ENCODE measurements at places on chromosomes 3 and 15.

DNA sequence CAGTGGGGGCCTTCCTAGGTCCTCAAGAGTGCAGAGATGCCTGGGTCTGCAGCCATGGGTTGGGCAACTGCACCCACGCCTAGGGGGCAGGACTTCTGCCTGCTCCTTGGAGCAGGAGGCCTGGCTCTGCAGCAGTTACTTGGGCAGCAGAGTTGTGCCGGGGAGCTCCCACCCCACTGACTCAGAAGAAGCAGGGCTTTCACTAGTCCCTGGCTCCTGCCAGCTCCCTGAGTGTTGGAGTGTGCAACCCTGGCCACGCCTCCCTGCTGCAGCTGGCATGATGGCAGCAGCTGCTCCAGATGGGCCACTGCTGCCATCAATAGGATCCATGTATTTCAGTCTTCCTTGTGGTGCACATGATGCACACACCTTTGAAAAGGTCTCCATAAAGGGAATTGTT, 40.6 kb upstream of the KCNH8 start:
- no peak for DNase-seq

DNA sequence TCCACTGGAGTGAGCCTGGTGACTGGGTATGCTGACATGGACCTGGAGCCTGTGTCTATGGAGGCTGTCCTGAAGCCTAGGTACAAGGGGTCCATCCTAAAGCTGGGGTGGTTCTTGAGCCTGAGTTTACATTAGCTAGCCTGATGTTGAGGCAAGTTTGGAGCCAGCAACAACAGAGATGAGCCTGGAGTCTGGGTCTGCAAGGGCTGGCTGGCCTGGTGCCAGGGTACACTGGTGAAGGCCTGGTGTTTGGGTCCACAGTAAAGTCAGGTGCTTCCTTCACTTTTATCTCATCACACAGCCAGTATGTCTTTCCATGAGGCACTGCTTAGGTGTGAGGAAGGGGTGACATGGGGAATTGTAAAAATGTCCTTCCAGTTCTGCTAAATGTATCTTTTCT, 49.5 kb downstream of the TP63 start:
- no peak for DNase-seq

- DNase-seq: no peak
Observed at GRCh38 chr3:90010341-90010740, 902.9 kb downstream of the EPHA3 start.

- no peak for DNase-seq
Observed at GRCh38 chr3:168883145-168883544, 780.4 kb downstream of the MECOM start.

DNA sequence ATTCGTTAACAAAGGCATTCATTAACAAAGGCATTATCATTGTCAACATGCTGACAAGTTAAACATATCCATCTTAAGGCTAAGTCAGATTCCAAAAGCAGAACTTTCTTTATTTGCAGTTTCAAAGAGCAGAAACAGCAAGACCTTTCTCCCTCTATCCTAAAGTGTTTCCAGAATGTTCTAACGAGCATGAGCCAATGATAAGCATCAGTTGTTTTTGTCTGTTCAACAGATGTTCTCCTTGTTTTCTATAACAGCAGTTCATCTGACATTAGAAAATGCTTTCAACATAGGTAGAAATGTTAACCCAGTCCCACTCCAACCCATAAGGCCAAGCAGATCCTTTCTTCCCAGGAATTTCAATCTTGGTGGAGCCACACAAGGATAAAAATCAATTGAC, 77.6 kb upstream of the POMGNT2 start:
- DNase-seq: no peak

- no peak for DNase-seq
Observed at GRCh38 chr3:87073496-87074145, 82.7 kb upstream of the VGLL3 start.

DNA sequence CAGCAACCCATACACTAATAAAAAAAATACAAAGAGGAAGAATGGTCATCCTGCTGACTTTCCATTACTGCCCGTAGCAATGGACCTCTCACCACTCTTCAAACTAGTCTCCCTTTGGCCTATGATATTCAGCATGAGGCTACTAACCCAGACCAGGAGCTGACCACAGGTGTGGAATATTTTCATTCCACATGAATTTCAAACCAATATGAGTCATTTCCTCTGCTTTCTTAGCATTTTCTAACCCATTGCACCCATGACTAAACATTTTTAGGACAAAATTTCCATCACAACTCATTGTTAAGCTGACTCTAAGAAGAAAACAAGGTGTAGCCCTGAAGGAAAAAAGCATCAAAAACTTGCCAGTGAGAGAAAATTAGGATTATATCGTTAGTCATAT, 34.0 kb upstream of the ZPLD1 start:
- no peak for DNase-seq

DNA sequence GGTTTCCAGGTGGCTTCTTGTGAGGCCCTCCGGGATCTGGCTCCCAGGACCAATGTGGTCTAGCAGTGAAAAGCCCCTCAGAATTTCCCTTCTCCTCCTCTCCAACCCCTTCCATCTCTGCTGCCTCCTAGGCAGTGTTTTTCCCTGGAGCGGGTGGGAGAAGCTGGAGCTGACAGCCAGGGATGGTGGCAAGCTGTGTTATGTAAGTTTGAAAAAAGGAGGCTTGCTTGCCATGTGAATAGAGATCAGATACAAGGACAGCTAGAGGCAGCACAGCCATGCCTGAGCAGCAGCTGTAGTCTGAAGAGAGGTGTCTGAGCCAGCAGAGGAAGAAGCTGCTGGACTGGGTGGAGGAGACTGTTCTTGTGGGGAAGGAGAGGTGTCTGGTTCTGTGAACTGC, 20.6 kb downstream of the SNAPC5 start:
- DNase-seq: no peak

DNA sequence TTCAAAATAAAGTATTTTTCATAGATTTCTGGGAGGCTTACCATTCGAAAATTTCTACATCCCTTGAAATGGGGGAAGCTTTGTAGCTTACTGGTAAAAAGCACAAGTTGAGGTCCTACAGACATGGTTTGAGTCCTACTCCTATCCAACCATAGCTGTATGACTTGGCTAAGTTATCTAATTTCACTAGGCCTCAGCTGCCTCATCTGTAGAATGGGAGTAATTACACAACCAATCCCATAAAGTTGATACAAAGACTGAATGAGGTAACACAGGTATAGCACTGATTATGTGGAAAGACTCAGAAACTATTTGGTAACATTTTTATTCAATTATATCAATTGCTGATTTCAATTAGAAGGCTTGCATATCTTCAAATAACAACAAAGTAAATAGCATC, 157.4 kb downstream of the PLD1 start:
- no peak for DNase-seq

GRCh38 chr15:46080016-46080415, 445.2 kb downstream of the SQOR start:
- DNase-seq: no peak

DNA sequence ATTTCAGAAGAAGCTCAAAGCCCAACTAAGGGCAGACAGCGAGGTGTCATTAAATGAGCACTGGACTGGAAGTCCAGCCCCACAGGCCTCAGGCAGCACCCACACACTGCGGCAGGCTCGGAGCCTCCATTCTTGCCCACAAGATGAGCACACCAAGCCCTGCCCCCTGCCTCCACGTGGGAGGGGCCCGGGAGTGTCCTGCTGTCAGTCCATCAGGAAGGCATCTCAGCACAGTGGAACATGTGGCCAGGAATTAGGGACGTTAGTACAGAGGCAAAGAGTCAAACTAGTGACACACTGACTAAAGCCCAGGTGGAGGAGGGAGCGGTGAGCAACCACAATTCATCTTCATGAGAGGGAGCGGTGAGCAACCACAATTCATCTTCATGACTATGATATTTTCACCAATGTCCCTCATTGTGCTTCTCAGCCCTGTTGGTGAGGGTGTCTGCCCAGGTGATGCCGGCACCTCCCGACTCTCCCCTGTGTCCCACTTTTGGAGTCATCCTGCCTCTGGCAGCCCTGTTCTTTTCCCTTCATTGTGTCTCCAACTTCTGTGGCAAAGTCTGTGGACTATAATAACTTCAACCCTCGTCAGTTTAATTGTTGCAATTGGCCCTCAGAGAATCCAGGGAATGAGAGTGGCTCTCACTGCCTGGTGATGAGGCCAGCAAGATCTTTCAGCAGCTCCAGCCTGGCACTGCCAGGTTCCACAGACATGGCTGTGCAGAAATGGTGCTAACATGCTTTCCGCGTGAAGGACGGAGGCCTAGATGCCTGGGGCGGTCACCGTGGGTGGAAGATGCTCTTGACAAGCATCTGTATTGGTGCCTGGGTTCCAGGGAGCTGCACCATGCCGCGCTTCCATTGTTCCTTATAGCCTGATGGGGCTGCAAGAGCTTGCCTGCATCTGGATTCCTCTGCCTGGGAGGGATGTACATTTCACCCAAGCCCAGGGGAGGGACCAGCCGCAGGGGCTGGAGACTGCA, 23.1 kb upstream of the SKOR1 start:
- DNase-seq: no peak

GRCh38 chr3:63043631-63044030, 168.4 kb upstream of the CADPS start:
- no peak for DNase-seq

- no peak for DNase-seq
Observed at GRCh38 chr15:89421219-89421618, 75.2 kb downstream of the RHCG start.

GRCh38 chr15:39313467-39313866, 267.4 kb upstream of the THBS1 start:
- DNase-seq: no peak

- DNase-seq: no peak
Observed at GRCh38 chr3:15989419-15989818, 185.1 kb upstream of the GALNT15 start.

DNA sequence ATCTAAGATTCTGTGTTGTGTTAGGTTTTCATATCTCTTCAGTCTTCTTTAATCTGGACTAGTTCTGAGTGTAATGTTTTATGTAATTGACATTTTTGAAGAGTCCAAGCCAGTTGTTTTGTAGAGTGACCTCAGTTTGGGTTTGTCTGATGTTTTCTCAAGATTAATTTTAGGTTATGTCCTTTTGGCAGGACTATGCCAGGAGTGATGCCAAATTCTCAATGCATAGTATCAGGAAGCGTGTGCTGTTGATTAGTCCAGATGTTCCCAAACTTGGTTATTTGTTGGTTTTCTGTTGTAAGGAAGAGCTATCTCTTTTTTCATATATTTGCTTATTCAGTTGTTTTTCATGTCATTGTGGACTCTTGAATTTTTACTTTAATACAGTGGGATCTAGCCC, 32.6 kb downstream of the NMD3 start:
- no peak for DNase-seq

DNA sequence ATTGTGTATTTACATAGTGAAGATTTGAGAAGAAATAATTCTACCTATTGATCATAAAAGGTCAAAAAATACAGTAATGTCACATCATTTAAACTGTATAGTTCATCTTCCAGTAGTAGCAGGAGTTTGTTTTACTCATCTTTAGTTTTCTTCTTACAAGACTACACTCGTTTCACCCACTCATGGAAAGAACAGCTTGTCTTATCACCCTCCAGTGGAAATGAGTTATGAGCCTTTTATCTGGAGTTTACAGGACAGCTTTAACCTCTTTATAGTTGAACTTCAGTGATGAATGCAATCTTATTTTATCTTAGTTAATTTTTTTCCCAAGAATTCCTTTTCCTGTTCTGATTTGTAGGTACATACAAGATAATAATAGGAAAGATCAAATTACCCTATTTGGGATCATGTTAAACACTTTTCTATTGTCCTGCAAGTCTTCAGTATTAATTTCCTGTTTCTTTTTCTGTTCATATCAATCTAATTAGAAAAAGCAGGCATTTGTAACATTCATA, 36.8 kb downstream of the RBMS3 start:
- DNase-seq: no peak

GRCh38 chr3:19632099-19633074, 301.6 kb downstream of the EFHB start:
- DNase-seq: no peak

GRCh38 chr3:104642827-104643226, 723.9 kb upstream of the ALCAM start:
- no peak for DNase-seq

GRCh38 chr3:177553012-177553411, 355.7 kb upstream of the TBL1XR1 start:
- no peak for DNase-seq

- DNase-seq: no peak
Observed at GRCh38 chr15:68373028-68373427, 58.9 kb downstream of the ITGA11 start.
